ENCODE measurements at places on chromosomes 11 and 22. TPM values are rescaled to one million over a fixed set of nuclear protein-coding genes. Genes with fewer than 3 reads are reported as not detected.

DNA sequence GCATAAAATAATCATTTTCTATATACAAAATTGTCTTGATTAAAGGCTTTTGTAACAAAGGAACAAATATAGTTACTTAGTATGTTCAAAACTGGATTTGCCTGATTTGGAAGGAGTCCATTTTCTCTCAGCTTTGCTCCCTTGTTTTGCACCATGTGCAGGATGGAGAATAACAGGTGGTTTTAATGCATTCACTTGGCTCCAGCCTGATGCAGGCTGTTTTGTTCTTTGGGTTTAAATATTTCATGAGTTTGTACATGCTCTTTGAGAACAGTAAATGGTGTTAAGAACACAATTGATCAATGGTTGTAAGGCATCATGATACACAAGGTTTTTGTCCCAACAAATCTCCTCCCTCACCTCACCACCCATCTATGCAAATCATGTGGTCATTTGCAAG, 886.9 kb upstream of the CCDC90B start:
- no peak for DNase-seq

DNA sequence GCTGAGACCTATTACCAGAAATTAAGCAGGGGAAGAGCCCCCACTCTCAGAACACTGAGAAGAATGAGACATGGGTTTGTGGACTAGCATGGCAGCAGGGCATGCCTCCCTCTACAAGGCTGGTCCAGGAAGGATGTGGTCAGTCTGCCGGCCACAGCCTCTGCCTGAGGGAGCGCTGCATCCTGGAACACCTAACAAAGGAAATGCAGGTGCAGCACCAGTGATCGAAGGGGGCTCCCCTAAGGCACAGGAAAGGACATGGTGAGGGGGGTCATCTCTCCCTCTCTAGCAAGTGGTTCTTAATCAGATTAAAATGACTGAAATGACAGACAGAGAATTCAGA, 40.6 kb upstream of the ARL14EP start:
- DNase-seq = no peak

DNA sequence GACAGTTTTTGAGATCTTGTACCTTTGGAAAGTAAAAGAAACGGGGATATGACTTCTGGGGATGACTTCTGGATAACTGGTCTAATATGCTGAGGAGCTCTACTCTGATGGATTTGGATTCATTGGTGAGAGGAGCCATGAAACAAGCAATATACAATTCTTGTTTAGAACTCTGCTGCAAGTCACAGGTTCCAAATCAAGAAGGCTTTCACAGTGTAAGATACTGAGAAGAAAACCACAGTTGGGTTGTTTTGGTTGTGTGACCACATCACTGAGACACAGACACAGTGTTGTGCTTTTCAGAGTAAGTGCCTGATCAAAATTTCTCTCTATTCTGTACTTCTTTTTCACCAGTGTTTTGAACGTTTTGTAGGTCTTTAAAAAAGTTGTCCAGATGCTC, 13.1 kb upstream of the UCP2 start:
- DNase-seq = no peak

CHKB gene
- total RNA-seq = 24.2 TPM

Measured in RPMI7951 (cell line).